Stomach (tissue), 19 donors: ENCODE measurements at places on chromosomes 12 and 14. TPM values are rescaled to one million over a fixed set of nuclear protein-coding genes. Genes with fewer than 3 reads are reported as not detected.

Gene SERPINA12
- not detected for total RNA-seq

Gene IRF9
- 27.7 TPM for total RNA-seq

Gene HRK
- total RNA-seq = not detected

Gene TTC6
- 21.2 TPM for total RNA-seq

Gene TAS2R19
- 12.3 TPM for total RNA-seq

Gene PMEL
- total RNA-seq = 0.58 TPM

Gene ANKLE2
- total RNA-seq = 75.5 TPM

Gene B4GALNT1
- total RNA-seq = not detected

Gene DDX11
- 104 TPM for total RNA-seq

Gene IL22
- not detected for total RNA-seq

Gene PPP1CC
- 88.7 TPM for total RNA-seq

Gene CD69
- total RNA-seq = 7.5 TPM

Gene REP15
- 38.2 TPM for total RNA-seq

Gene SPIC
- total RNA-seq = not detected

Gene HVCN1
- not detected for total RNA-seq
